ENCODE measurements at places on chromosomes 2 and 18. TPM values are rescaled to one million over a fixed set of nuclear protein-coding genes. Genes with fewer than 3 reads are reported as not detected.

- H3K27me3 ChIP-seq: no peaks in the 10 kb centered on the region
- no peaks in the 10 kb centered on the region for H3K36me3 ChIP-seq
- no peak for DNase-seq
These were observed 62.9 kb upstream of the NDUFV2 start for GRCh38 chr18:9039441-9040071.

DNA sequence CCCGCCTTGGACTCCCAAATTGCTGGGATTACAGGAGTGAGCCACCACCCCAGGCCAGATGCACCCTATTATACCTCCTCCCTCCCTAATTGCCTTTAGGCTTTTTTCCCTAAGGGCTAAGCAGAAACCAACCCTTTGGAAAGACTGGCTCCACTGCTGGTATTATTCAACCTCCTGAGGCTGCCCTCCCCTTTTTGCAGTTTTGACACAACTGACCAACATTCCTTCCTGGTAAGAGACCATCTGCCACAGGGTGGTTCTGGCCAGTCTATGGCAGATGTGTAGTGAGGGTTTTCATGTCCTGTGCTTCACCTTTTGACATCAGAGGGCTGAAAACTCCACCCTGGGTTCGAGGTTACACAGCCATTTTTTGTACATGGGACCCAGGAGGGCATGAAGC lies 1785.3 kb upstream of the CELF4 start:
- H3K27ac ChIP-seq: no peak overlapping the region
- peaks cover 12% of the 10 kb centered on the region for H3K4me1 ChIP-seq
- H3K27me3 ChIP-seq: peaks cover 58% of the 10 kb centered on the region
- no peak overlapping the region for H3K4me3 ChIP-seq
- no peaks in the 10 kb centered on the region for H3K36me3 ChIP-seq

SANBR gene
- total RNA-seq: 31.9 TPM

SH3BP4 gene
- total RNA-seq: 53.4 TPM

DNA sequence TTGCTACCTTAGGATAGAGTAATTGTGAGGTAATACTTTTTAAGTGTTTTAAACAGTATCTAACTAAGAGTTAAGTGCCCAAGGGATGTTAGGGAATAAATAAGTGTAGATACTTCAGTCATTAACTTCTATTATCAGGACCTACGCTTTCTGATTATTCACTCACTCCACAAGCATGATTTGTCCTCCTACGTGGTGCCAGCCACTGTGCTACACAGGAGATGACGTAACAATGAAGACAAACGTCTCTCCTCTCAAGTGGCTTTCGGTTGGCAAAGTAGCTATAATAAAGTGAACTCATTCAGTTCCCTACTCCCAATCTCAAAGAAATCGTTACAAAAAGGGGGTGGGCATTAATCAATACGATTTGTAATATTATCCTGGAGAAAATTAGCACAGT lies 100.9 kb upstream of the SETBP1 start:
- no peaks in the 10 kb centered on the region for H3K4me1 ChIP-seq
- no peaks in the 10 kb centered on the region for H3K36me3 ChIP-seq
- H3K27ac ChIP-seq: no peak overlapping the region
- no peak overlapping the region for H3K4me3 ChIP-seq

- peaks cover 77% of the 10 kb centered on the region for H3K36me3 ChIP-seq
- H3K4me3 ChIP-seq: no peak overlapping the region
- H3K4me1 ChIP-seq: peaks cover 57% of the 10 kb centered on the region
- no peaks in the 10 kb centered on the region for H3K27me3 ChIP-seq
These were observed 22.0 kb downstream of the SMAD7 start for GRCh38 chr18:48928787-48929186.

ASPRV1 gene
- 0.91 TPM for total RNA-seq

REG3A gene
- total RNA-seq: not detected

EMILIN1 gene
- 2.1 TPM for total RNA-seq

DNA sequence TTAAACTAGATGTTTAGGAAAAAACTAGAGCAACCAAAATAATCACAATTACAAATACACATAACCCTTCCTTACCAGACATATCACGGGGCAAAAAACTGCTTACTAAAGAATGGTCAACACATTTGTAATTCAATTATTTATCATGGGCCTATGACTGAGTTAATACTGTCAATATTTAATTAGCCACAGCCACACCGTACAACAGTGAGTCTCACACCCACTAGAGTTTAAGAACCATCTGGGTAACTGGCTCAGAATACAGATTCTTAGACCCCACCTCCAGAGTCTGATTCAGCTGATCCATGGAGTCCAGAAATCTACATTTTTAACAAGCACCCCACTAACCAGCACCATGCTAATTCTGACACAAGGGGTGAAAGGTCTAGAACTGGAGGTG lies 14.8 kb downstream of the ATL2 start:
- no peak overlapping the region for H3K4me3 ChIP-seq
- no peaks in the 10 kb centered on the region for H3K4me1 ChIP-seq
- no peak overlapping the region for H3K27ac ChIP-seq
- H3K27me3 ChIP-seq: no peaks in the 10 kb centered on the region

All from endodermal cell (in vitro differentiated cells).